ENCODE measurements at places on chromosomes 11 and 22.
A peak's percentile ranks its signal among the peaks of the same experiment; 100 is the strongest.

DNA sequence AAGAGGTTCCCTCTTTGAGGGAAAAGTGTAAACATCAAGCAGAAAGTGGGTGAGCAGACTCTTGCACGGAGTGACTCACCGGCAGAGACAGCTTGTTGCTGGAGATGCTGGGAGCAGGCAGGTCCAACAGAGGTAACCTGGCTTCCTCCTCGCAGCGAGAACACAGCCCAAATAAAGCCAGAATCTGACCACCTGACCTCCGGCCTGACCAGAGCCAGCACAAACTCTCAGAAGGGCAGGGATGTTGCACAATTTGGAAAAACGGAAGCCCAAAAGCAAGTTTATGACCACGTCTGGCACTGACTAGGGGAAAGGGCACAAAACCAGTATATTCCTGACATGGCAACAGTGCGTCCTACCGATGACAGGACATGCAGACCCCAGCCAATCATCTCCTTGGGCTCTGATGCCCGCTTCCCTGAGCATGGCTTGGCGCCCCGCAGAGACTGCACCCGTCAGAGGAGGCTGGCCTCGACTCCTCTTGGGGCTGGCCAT lies 5.4 kb downstream of the SMCO4 start:
- DNase-seq = no peak

GRCh38 chr11:82714346-82715174 lies 19.1 kb downstream of the FAM181B start:
- no peak for DNase-seq

- no peak for DNase-seq
Measured at GRCh38 chr22:44494497-44494896, 3.5 kb downstream of the RTL6 start.

- DNase-seq = no peak
Measured at GRCh38 chr22:21917181-21917958, 35.3 kb downstream of the PPM1F start.

DNA sequence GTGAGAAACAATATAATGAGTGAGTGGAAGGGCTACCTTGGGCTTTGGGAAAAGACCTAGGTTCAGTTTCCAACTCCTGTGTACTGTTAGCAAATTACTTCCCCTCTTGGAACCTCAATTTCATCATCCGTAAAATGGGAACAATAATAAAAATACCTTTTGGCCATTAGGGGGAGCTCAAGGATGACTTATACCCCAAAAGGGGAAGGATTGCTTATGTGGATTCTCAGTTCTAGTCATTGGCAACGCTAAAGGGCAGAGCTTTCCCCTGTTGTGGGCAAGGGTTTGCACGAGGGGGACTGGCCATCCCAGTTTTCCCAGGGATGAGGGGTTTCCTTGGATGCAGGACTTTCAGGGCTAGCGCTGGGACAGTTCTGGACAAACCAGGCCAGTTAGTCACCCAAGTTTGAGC lies 3.1 kb upstream of the COMMD9 start:
- peak; percentile 21 for DNase-seq

DNA sequence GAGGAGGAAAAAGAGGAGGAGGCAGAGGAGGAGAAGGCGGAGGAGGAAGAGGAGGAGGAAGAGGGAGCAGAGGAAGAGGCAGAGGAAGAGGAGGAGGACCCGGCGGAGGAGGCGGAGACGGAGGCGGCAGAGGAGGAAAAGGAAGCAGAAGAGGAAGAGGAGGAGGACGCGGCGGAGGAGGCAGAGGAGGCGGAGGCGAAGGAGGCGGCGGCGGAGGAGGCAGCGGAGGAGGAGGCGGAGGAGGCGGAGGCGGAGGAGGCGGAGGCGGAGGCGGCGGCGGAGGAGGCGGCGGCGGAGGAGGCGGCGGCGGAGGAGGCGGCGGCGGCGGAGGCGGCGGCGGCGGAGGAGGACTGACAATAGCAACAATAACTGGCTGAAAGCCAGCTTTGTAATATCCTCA lies 616.6 kb downstream of the TBC1D22A start:
- no peak for DNase-seq

DNA sequence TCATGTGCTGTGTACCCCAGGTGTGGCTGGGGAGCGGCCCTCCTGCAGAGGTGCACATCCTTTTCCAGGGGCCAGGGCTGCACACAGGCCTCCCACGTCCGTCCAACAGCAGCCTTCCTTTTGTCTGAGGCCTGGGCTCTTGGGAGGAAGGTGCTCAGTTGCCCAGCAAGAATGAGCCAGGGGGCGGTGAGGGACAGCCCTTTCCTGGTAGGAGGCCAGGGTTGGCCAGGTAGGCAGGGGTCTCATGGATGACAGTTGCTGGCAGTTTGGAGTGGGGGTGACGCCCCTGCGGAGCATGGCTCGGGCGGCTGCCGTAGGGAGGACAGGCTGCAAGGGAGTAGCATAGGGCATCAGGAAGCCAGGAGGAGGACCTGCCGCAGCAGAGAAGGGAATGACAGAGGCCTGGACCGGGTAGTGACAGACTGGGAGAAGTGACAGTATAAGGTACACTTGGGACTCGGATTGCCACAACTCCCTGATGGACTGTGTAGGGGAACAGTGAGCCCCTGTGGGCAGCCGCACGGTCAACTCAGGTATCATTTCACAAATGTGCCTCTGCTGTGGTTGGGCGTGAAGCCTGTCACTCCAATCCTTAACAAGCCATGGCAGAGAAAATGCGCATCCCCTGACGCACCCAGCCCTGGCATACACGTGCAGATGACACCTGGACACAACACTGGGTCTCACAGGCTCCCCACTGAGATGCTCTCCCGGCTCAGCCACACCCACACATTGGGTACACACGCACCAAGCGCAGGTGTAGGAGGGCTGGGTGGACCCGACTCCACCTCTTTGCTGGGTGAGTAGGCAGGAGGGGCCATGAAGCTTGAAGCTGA lies 79.7 kb downstream of the DGCR2 start:
- no peak for DNase-seq

DNA sequence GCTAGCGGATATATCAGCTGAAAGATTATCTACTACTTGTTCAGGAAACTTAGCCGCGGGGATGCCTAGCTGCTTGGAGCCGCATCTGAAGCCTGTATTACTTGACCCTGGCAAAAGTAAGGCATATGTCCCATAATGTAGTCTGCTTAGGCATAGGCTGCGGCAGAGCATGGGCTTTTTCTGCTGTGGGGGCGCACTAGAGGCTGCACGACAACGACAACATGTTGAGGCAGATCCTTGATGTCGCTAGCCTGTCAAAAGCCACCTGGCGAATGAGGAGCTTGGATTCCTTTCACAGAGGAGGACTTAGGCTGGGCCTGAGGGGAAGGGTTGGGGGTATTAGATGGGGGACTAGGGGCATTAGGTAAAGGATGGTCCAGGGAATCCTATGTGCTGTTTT lies 1.1 kb upstream of the OR52N2 start:
- peak; percentile 1 for DNase-seq

- DNase-seq = no peak
Measured at GRCh38 chr11:25733777-25734176, 598.2 kb upstream of the ANO3 start.

DNA sequence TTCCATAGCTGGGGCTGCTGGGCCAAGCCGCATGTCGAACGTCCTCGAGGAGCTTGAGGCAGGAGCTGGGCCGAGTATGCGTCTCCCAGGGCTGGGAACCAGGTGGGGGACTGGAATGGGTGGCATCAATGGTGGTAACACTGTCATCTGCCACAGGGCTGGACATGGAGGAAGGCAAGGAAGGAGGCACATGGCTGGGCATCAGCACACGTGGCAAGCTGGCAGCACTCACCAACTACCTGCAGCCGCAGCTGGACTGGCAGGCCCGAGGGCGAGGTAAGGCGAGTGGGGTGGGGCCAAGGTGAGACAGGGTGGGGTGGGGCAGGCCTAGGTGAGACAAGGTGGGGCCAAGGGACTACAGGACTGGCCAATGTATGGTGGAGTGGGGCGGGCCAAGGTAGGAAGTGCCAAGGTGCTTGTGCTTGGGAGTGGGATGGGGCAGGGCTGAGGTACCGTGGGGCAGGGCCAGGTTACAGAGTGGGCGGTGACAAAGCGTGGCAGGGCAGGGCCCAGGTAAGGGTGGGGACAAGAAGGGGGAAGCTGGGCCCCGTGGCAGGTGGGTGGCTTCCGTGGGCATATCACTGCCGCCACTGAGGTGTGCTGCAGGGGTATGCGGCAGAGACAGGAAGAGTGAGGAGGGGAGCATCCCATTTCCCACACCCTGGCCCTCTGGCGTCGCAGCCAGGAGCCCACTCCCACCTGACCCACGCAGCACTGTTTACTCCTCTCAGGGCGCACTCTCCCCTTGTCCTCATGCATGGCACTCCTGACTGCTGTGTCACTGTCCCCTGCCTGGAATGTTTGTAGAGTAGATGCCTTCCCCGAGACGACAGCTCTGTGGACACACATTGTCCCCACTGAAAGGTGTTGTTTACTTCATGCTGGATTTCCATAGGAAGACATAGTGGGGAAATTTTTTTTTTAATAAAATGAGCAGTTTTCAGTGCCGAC lies 27.5 kb upstream of the DGCR8 start:
- no peak for DNase-seq

DNA sequence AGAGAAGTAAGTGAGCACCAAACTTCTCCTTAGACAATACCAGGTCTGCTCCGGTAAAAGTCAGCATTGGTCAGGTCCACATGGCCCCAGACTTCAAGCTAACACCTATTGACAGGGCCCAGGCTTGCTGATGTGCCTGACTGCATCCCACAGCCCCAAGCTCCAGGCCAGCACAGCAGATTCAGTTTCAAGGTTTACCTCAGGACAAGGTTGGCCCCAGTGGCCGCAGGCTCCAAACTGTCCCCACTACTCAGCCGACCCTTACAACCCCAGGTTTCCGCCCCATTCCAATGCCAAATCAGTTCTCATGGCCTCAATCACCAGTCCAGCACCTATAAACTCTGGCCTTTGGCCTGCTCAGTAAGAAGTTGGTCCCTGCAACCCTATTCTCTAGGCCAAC lies 39.4 kb downstream of the OR4C6 start:
- DNase-seq = no peak

- no peak for DNase-seq
Measured at GRCh38 chr11:47716692-47717091, 1.5 kb upstream of the AGBL2 start.

DNA sequence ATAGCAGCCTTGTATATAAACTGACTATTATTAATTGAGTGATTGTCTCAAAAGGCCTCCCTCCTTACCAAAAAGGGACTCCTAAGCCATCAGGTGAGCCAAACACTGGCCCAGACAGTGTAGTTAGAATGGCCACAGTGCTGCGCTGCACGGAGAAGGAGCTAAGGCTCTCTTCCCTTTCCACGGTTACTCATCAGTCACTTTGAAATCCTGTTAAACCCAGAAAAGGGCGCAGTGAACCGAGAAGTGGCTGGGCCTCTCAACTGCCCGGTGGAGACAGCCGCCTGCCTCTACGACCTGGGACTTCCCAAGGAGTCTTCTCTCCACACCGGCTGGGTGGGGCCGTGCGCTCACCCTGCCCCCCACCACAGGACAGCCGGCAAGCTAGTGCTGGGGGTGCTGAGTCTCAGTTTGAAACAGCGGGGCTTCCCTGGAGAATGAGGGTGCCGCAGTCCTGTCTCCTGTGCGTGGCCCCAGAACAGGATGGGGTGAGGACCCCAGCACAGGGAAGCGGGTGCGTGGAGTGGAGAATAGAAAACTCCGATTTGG lies 1.3 kb downstream of the MYH9 start:
- DNase-seq = no peak

DNA sequence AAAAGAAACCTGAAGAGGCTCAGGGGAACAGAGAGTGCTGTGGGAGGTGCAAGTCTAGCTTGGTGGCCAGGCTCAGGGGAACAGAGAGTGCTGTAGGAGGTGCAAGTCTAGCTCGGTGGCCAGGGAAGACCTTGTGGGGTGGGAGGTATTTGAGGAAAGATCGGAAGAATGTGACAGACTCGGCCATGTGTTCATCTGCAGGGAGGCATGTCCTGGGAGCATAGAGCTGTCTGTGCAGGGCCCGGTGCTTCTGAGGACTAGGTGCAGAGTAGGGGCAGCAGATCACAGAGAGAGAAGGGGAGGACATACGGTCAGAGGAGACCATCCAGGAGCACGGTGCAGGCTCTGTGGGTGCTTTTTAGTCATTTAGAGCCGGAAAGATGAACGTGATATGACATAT lies 10.8 kb downstream of the IFITM10 start:
- DNase-seq = no peak

- DNase-seq = peak; percentile 10
Measured at GRCh38 chr11:72333661-72334060, 89.7 kb upstream of the PHOX2A start.

- DNase-seq = no peak
Measured at GRCh38 chr22:41920271-41920976, 5.5 kb upstream of the SHISA8 start.

DNA sequence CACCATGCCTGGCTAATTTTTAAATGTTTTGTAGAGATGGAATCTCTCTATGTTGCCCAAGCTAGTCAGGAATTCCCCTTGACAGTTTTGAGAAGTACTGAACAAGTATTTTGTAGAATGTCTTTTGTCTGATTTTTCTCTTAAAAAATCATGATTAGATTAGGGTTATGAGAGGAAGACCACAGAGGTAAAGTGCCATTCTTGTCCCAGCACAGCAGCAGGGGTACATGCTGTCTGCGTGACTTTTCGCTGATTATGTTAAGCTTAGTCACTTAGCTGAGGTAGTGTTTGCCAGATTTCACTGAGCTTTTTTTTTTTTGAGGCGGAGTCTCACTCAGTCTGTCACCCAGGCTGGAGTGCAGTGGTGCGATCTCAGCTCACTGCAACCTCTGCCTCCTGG lies 13.6 kb upstream of the NUP160 start:
- DNase-seq = no peak

GRCh38 chr11:119863851-119864601 lies 135.0 kb upstream of the NECTIN1 start:
- peak; percentile 100 for DNase-seq

DNA sequence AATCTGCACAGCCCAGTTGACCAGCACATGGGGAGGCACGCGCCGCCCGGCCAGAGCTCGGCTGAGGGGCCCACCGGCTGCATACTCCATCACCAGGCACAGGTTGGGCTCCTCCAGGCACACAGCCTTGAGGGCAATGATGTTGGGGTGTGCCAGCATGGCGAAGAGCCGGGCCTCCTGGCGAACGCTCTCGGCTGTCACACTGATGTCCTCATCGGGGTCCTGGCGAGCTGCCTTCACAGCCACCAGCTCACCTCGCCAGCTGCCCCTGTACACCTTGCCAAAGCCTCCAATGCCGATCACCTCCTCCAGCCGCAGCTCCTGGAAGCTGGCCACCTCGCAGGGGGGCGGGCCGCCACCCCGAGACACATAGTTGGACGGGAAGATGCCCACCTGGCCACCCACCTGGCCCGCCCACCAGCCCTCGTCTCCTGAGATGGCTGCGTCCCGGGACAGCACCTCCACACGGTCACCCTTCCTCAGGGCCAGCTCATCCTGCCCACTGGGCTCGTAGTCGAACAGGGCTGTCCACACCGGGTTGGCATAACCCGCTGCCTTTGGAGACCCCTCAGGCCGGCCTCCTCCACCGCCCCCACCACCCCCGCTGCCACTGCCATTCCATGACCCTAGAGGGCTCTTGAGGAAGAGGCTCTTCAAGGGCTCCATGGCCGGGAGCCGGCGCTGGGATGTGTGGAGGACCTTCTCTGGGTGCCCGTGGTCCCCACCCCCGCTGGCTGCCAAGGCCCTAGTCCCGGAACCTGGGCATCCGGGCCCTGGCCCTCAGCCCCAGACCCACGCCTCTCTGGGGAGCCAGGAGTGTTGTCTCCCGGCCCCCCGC lies 711 bp downstream of the MAP3K11 start:
- peak; percentile 53 for DNase-seq
